Activated gamma-delta T cell (primary cell): ENCODE measurements at places on chromosomes 11 and 22.

DNA sequence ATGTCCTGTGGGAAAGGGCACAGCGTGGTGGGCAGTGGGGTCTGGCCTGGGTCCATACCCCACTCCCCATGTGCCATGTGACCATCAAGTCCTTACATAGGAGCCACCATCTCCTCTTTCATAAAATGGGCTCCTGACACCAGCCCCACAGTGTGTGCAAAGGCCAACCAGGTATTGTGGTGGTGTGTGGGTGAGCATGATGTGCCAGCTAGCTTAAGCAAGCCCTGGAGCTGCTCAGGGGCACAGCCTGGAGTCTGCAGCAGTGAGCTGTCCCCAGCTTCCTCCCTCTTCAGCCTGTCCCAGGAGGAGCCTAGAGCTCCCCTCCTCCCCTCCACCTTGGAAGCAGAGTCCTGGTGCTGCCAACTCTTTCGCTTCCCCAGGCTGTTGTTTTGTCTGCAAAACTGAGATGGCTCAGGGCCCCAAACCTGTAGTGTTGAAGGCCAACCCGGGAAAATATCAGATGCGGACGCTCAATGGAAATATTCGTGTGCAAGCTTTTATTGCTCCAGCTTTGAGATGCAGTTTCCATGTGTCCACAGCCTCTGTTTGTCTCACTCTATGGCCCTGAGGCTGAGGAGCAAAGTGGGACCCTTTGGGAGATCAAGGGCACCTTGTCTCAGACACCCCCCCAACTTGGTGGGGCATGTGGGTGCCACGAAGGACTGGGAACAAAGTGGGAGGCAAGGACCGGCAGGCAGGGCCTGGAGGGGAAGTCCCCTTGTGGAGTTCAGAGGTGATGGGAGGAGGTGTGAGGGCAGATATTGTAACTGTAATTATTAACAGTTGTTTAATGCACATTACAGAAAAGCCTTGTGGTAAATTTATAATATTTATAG is 92.6 kb downstream of the CTTN start:
- no peak for DNase-seq

- DNase-seq: no peak
Measured at GRCh38 chr22:47075568-47075967, 313.1 kb downstream of the TBC1D22A start.

- DNase-seq: no peak
Measured at GRCh38 chr11:43693731-43694130, 13.2 kb downstream of the HSD17B12 start.

GRCh38 chr22:46688949-46689348 is 49.1 kb downstream of the CERK start:
- no peak for DNase-seq

DNA sequence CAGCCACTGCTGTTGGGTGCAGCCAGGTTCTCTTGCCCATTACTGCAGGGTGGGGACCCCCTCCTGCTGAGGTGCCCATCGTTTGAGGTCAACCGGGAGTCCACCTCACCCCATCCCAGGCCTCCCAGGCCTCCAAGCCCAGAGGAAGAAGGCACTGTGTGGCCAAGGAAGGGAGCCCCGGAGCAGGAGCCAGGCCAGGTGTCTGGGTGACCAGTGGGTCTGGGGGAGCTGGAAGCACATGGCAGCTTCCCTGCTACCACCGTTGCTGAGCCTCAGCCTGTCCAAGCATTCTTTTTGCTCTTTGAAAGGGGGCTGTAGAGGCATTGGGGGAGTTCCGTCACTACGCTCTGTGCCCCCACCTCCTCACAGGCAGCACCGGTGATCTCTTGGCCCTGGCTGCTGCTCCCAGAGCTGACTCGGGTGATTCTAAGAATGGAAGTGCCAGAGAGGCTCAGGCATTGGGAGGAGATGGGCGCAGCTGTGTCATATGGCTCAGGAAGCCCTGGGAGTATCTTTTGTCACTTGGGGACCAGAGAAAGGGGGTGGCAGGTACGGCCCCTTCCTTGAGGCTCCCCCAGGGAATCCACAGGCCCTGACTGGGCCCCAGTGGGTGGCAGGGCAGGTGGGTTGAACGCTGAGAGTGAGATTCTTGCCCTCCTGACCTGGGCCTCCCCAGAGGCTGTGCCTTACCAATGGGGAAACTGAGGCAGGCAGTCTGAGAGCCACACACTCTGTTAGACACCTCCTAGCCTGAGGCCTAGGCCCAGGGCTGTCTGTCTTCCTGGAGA is 1.9 kb downstream of the SEPTIN5 start:
- no peak for DNase-seq

- DNase-seq: no peak
Measured at GRCh38 chr22:37563153-37564081, 3.1 kb downstream of the CDC42EP1 start.
